Activated T-cell treated with anti-CD3 and anti-CD28 coated beads, Interleukin-2, amount 50 U/mL, for 72 hours (primary cell): ENCODE measurements at places on chromosomes 1 and 21. TPM values are rescaled to one million over a fixed set of nuclear protein-coding genes. Genes with fewer than 3 reads are reported as not detected.

GRCh38 chr21:14454016-14455009 is 71.4 kb upstream of the HSPA13 start:
- H3K27me3 ChIP-seq: no peaks in the 10 kb centered on the region
- peaks cover 58% of the 10 kb centered on the region for H3K4me1 ChIP-seq
- no peaks in the 10 kb centered on the region for H3K36me3 ChIP-seq
- DNase-seq: no peak
- H3K27ac ChIP-seq: peak overlapping the region; percentile 95

- no peaks in the 10 kb centered on the region for H3K36me3 ChIP-seq
- peaks cover 11% of the 10 kb centered on the region for H3K27me3 ChIP-seq
- peak within 1 kb of the TSS; percentile 82 for H3K4me3 ChIP-seq
- H3K4me1 ChIP-seq: no peaks in the 10 kb centered on the region
- no peak within 1 kb of the TSS for H3K27ac ChIP-seq
- peak; percentile 77 for DNase-seq
These were observed at the start of gene VWA1 for GRCh38 chr1:1435106-1435903. Gene VWA1, plus strand, starts transcription at chr1:1435690. Its CDS starts 59 bp downstream, at chr1:1435749.

GRCh38 chr21:44589094-44589493 is 3.2 kb downstream of the KRTAP10-6 start:
- no peaks in the 10 kb centered on the region for H3K36me3 ChIP-seq
- peaks cover 16% of the 10 kb centered on the region for H3K27me3 ChIP-seq
- peaks cover 6% of the 10 kb centered on the region for H3K4me1 ChIP-seq
- no peak for DNase-seq

DNA sequence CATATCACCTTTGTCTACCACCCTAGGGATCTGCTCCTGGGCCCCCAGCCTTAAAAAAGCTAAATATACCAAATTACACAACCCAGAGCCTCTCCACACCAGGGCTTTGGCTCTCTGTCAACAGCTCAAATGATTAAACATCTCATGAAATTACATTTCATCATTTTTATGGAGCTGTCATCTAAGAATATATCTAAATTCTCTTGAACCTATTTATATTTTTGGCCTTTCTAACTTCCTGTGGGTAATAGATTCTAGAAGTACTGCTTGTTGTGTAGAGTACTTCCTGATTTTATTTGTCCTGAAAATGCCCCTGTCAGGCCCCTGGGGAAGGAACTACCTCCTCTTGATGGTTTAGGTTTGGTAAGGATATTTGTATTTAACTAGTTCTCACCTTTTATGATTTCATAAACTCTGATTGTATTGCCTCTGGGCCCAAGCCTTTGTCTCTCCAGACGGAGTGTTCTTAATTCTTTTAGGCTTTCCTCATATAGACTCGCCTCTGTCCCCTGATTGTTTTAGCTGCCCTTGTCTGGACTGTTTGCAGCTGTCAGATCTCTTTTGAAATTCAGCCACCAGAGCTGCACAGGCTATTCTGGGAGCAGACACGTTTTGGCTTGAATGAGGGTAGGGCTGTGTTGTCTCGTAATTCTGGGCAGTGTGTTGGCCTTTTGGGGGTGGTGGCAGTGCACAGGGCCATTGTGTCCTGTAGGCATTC is 16.6 kb downstream of the MYOG start:
- no peak overlapping the region for H3K27ac ChIP-seq
- no peak for DNase-seq
- peaks cover 14% of the 10 kb centered on the region for H3K27me3 ChIP-seq
- H3K4me3 ChIP-seq: no peak overlapping the region
- no peaks in the 10 kb centered on the region for H3K4me1 ChIP-seq

Gene GSTM4
- total RNA-seq: 23.5 TPM

DNA sequence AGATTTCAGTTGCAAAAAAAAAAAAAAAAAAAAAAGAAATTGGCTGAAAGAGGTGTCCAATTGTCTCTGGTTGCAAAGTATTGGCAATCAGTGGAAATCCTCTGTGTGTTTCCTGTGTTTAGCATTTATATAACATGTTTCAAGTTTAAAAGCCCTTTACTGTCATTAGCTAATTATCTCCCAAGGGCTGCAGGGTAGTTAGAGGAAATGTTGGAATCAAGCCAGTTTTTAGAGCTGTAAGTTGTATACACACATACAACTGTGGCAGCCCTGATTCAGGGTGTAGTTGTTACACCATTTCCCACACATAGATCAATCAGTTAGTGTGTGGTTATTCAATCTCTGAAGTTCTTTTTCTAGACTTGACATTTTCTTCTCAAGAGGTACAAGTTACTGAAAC is 8.9 kb upstream of the ZNF326 start:
- peaks cover under 1% of the 10 kb centered on the region for H3K4me1 ChIP-seq
- peaks cover 1% of the 10 kb centered on the region for H3K27me3 ChIP-seq
- DNase-seq: no peak
- no peak overlapping the region for H3K27ac ChIP-seq
- H3K4me3 ChIP-seq: no peak overlapping the region
- H3K36me3 ChIP-seq: no peaks in the 10 kb centered on the region

DNA sequence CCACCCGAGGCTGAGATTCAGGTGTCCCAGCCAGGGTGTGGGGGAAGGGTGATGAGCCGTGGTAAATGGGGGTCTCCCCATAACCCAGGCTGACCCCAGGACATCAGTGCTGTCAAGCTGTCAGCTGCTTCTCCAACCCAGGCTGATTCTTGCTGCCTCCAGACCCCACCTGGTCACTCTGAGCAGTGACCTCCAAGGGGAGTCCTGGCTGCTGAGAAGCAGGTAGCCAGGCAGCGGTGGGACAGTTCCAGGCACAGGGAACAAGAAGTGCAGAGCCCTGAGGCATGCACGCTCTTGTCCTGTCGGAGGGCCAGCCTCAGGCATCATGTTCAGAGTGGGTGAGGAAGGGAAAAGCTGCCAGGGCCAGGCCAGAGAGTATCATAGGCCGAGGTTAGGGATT is 1.1 kb downstream of the ESPN start:
- no peak overlapping the region for H3K27ac ChIP-seq
- H3K4me3 ChIP-seq: no peak overlapping the region
- peaks cover 8% of the 10 kb centered on the region for H3K4me1 ChIP-seq
- DNase-seq: no peak

DNA sequence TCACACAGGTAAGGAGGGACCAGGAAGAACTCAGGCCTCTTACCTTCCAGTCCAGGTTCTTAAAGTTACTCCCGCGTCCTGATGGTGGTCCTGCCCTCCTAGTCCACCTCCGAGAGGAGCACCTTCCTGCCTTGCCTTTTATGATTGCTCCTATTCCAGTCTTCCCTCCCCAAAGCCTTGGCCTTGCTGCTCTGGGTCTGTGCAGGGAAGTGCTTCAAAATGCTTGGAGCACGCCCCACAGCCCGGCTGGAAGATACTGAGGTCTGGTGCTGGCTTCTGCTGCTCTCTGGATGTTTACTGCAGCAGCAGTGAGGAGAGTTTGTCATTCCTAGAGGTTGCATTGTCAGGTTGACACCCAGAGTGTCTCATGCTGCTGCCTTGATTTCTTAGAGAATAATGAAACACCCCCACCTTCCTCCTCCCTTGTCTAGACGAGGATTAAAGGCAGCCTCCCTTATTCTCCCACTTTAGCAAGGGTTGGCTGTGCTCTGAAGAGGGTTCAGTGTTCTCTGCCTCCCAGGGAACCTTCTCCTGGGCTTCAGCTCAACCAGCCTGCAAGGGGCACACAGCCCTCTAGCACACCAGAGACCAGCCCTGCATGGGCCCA is 142.2 kb upstream of the CACNA1E start:
- DNase-seq: no peak
- no peak overlapping the region for H3K27ac ChIP-seq
- no peaks in the 10 kb centered on the region for H3K36me3 ChIP-seq
- no peaks in the 10 kb centered on the region for H3K27me3 ChIP-seq
- no peak overlapping the region for H3K4me3 ChIP-seq
- H3K4me1 ChIP-seq: peaks cover 16% of the 10 kb centered on the region

GRCh38 chr1:184518736-184519357 is 132.0 kb downstream of the C1orf21 start:
- no peak for DNase-seq
- H3K4me1 ChIP-seq: no peaks in the 10 kb centered on the region
- no peak overlapping the region for H3K27ac ChIP-seq
- peaks cover 19% of the 10 kb centered on the region for H3K27me3 ChIP-seq
- H3K4me3 ChIP-seq: no peak overlapping the region
- no peaks in the 10 kb centered on the region for H3K36me3 ChIP-seq

DNA sequence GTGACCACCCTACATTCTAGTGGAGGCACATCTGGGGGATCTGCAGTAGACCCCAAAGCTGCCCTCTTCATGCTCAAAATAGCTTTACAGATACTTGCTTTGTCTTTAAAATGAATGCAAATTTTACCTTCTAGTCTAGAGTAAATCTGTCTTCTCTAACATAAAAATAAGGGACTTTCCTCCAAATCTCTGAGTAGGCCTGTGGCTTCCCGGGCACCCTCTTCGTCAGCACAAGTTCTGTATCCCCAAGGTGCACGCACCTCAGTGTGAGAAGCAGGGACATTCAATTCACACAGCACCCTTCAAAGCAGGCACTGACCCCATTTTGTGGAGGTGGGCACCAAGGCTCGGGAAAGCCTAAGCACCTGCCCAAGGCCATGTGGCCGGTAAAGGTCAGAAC is 19.0 kb downstream of the MEF2D start:
- H3K36me3 ChIP-seq: peaks cover 14% of the 10 kb centered on the region
- H3K27ac ChIP-seq: peak overlapping the region; percentile 86
- peak overlapping the region; percentile 62 for H3K4me3 ChIP-seq

DNA sequence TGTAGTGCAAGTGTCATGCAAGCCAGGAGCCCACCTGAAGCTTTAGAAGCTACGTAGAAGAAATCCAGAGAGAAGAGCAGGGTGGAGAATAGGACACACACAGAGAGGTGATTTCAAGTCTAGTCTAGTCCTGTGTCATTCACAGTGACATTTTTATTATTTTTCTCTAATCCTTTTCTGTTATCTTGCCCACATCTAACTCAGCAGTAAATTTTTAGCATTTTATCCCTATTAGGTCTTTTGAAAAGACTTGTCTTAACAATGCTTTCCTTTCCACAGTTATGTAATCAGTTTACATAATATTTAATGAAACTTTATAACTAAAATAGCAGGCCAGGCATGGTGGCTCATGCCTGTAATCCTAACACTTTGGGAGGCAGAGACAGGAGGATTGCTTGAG is 198.6 kb downstream of the ADGRL2 start:
- H3K27me3 ChIP-seq: no peaks in the 10 kb centered on the region
- no peak overlapping the region for H3K27ac ChIP-seq
- H3K36me3 ChIP-seq: no peaks in the 10 kb centered on the region
- H3K4me3 ChIP-seq: no peak overlapping the region

DNA sequence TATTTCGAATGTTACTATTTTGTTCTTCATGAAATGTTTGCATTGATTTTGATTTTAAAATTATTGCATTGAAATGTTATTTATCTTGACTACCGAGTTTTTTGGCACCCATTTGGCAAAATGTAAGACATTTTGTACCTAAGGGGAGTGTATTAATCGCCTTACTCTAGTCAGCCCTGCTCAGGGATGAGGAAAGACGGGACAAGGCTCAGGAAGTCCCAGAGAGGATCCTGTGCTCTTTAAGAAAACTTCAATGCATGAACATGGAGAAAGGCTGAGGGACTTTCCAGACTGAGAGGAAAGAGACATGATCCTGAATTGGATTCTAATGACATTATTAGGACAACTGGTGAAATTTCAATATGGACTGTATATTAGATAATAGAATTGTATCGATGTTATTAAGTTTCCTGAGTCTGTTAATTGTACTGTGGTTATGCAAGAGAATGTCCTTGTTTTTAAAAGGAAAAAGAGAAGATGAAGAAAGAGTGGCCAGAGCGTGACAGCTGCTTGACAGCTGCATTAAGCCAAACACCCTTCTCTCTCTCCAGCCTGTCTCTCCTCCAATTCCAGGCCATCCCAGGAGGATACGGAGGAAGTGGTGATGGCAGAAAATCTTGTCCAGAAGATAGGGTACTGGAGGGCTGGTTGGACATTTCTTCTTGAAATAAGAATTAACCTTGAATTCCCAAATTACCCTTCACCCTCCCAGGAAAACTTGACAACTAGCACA is 66.0 kb downstream of the PLEKHA6 start:
- H3K4me1 ChIP-seq: peaks cover 10% of the 10 kb centered on the region
- H3K27ac ChIP-seq: no peak overlapping the region
- H3K27me3 ChIP-seq: peaks cover 9% of the 10 kb centered on the region
- no peak for DNase-seq

GRCh38 chr21:45120975-45121374 is 46.6 kb downstream of the ADARB1 start:
- peaks cover 18% of the 10 kb centered on the region for H3K4me1 ChIP-seq
- no peak overlapping the region for H3K27ac ChIP-seq
- H3K36me3 ChIP-seq: no peaks in the 10 kb centered on the region
- H3K27me3 ChIP-seq: no peaks in the 10 kb centered on the region
- H3K4me3 ChIP-seq: no peak overlapping the region
- DNase-seq: no peak

Gene S100A3
- total RNA-seq: not detected

GRCh38 chr1:55053265-55053954 is 14.1 kb downstream of the PCSK9 start:
- H3K36me3 ChIP-seq: no peaks in the 10 kb centered on the region
- H3K4me1 ChIP-seq: no peaks in the 10 kb centered on the region
- DNase-seq: no peak
- no peak overlapping the region for H3K27ac ChIP-seq
- no peaks in the 10 kb centered on the region for H3K27me3 ChIP-seq
- H3K4me3 ChIP-seq: no peak overlapping the region

Gene ZC3H12A
- total RNA-seq: 33.5 TPM

Gene TFF3
- not detected for total RNA-seq

- H3K4me1 ChIP-seq: no peaks in the 10 kb centered on the region
- no peak for DNase-seq
- no peak overlapping the region for H3K4me3 ChIP-seq
- peaks cover 3% of the 10 kb centered on the region for H3K27me3 ChIP-seq
These were observed 33.1 kb upstream of the LMO4 start for GRCh38 chr1:87295445-87296110.

Gene OR2M3
- total RNA-seq: not detected

Gene OR2T35
- not detected for total RNA-seq

Gene CR1L
- 0.19 TPM for total RNA-seq
